MCF 10A (cell line): ENCODE measurements at places on chromosomes 4 and X.

- DNase-seq = no peak
These were observed 70.1 kb downstream of the CHM start for GRCh38 chrX:85977218-85977617.

GRCh38 chrX:15854080-15854655 lies 445 bp downstream of the AP1S2 start:
- peak; percentile 39 for DNase-seq

DNA sequence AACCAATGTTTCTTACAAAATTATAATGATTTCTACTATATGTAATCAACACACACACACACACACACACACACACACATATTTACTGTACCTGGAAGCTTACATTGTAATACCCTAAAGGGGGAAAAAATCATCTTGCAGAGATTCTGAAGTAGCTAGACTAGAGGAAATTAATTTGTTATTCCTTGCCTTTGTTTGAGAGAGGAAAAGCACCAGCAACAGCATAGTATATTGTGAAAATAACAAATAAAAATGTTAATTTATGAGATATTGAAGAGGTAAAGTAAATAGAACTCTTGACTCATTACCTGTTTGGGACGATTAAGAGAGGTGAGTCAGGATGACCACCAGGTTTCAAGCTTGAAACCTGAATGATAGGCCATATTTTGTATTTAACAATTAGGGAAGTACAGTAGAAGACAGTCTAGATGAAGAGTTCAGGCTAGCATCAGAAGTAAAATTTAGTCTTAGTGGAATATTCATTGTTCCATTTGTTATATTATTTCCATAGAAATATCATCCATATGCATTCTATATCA lies 873.4 kb upstream of the PCDH10 start:
- no peak for DNase-seq

DNA sequence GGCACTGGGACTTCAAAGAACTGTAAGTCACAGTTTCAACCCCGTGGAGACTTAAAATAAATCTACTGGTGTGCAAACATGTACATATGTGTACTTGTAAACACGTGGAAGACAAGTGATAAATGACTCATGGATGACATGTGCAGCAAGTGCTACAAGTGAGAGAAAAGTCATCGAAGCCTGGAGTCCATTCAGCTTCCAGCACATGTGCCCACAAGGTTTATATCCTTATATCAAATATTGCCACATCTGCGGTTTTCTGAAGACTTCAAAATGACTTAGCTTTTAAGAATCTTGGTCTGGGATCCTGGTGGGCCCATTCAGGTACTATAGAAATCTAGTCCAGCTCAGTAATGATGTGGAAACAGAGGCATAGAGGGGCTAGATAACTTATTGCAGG lies 33.0 kb upstream of the TTC29 start:
- peak; percentile 38 for DNase-seq

GRCh38 chrX:21812628-21813027 lies 26.8 kb upstream of the MBTPS2 start:
- no peak for DNase-seq

- DNase-seq = no peak
These were observed 144.8 kb downstream of the NWD2 start for GRCh38 chr4:37389366-37389765.

- peak; percentile 3 for DNase-seq
These were observed 182.4 kb upstream of the ARSJ start for GRCh38 chr4:114161809-114162208.

DNA sequence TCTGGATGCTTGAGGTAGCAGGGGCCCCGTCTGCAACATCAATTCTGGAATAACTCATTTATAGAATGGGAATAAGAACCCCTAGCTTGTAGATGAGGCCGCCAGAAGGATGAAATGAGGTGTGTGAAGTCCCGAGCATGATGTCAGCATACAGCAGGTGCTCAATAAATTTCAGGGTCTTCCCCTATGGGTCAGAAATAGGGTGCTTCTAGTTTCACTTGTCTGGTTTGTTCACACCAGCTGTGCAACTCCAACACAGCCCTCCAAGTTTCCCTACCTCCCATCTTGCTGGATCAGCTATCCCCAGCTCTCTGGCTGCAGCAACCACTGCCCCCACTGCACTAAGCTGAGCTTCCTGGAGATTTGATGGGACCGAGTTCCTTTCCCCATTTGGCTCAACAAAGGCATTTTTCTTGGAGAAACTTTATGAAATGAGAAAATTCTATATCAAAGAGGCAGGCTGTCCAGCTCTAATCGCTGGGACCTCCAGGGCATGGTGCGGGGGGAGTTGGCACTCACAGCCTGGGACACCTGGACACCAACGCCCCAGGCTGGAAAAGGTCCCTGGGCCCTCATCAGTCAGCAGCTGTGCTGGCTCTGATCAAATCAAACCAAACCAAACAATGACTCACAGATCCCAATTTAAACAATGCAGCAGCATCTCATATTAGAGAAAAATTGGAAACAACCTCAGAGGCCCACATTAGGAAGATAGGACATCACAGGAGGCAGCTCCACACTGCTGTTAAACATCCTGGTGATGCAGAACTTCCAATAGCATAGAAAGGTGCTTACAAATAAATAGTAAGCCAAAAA lies 13.3 kb downstream of the SLC2A9 start:
- DNase-seq = peak; percentile 70

DNA sequence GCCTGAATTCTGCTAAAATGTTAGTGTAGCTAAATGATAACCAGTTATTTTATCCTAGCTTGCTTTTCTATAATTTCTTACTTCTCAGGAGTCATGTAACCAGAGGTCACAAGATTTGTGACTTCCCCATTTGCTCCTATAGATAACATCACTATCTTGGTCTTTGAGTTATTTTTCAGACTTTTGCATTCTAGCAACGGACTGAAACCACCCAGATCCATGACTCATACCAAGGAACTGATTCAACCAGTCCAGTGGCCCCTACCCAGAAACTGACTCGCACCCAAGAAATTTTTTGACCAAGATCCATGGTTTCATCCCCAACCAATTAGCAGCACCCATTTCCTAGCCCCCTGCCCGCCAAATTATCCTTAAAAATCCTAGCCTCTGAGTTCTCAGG lies 50.0 kb downstream of the IQCM start:
- DNase-seq = peak; percentile 8

DNA sequence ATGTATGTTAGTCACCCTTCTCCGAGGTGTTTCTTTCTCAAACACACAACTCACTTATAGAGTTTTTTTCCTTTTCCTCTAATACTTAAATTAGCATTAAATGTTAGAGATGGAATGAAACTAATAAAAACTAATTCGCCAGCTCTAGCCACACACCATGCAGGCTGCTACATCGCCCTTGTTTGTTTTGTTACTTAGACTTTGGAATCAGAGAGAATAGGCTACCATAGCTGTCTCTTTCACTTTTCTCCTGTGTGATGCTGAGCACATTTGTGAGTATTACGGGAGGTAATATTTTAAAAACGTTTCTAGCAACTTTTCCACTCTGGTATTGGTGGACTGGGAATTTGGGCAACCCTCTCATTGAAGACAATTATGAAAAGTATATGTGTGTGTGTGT lies 43.5 kb downstream of the ESX1 start:
- no peak for DNase-seq

DNA sequence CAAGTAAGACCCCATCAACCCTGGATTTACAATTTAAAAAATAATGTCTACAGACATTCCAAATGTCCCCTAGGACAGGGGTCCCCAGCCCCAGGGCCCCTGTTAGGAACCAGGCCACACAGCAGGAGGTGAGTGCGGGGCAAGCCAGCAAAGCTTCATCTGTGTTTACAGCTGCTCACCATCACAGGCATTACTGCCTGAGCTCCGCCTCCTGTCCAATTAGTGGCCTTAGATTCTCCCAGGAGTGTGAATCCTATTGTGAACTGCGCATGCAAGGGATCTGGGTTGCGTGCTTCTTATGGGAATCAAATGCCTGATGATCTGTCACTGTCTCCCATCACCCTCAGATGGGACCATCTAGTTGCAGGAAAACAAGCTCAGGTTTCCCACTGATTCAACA lies 146.1 kb downstream of the ATP10D start:
- DNase-seq = no peak

GRCh38 chr4:174120446-174121295 lies 162.8 kb downstream of the FBXO8 start:
- peak; percentile 66 for DNase-seq

- DNase-seq = no peak
These were observed 5.6 kb downstream of the PAK3 start for GRCh38 chrX:111101580-111101979.

GRCh38 chr4:10656988-10657387 lies 27.6 kb downstream of the CLNK start:
- DNase-seq = no peak

DNA sequence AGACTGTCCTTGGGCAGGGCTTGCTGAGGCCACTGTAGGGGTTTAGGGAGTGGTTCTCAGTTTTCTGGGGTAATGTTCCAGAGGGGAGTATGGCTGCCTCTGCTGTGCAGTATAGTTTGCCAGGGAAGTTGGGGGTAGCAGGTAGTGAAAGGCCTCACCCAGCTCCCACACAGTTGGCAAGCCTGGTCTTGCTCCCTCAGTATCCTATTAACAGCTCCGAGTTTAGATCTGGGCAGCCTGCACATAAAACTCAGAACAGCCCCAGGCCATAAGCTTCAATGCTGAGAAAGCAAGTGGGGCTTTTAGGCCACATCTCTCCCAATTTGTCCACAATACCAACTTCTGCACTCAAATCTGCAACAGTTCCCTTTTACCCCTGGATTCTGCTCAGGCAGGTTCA lies 205.2 kb downstream of the GALNTL6 start:
- peak; percentile 52 for DNase-seq

DNA sequence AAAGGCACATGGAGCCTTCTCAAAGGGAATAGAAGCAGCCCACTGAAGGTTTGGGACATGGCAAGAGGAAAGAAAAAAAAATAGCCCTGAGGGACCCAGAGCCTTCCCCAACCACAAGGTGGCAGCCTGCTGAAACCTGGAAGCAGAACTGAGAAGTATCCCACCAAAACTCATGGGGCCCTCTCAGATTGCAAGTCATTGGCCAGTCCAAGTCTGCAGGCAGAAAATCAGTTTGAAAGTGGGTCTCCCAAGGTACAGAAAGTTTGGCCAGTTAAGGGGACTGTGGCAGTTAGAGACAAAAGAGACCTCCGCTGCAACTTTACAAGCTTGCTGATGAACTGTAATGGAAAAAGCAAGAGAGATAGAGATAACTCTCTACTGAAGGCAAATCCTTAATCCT lies 155.8 kb downstream of the ANTXR2 start:
- DNase-seq = peak; percentile 53

GRCh38 chr4:53055274-53055673 lies 193.2 kb downstream of the RASL11B start:
- DNase-seq = peak; percentile 73

- DNase-seq = no peak
These were observed 47.2 kb downstream of the AFAP1 start for GRCh38 chr4:7892212-7893019.

DNA sequence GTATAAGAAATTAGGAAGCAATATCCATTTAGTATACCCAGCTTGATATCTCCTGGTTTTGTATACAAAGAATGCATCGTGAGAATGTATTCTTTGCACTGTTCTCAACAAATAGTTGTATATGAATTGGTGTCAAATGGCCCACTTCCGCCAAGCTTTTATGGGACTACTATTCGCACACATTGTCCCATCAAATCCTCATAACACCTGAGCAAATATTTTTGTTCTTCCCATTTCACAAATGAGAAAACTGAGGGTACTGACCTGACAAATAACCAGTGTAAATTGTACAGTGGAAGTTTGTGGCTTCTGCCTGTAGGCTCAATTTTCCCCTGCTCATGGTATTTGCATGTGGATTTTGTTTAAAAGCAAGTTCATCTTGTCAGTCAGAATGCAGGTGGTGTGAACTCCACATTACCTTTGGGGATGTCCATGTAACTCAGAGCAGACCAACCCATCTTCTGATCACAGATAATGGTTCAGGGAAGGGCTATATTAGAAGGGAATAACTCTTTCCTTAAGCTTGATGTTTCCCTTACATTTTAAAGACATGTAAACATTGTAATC lies 51.5 kb upstream of the FAM241A start:
- DNase-seq = no peak

- DNase-seq = no peak
These were observed 1774.8 kb downstream of the ARAP2 start for GRCh38 chr4:34469516-34469915.

DNA sequence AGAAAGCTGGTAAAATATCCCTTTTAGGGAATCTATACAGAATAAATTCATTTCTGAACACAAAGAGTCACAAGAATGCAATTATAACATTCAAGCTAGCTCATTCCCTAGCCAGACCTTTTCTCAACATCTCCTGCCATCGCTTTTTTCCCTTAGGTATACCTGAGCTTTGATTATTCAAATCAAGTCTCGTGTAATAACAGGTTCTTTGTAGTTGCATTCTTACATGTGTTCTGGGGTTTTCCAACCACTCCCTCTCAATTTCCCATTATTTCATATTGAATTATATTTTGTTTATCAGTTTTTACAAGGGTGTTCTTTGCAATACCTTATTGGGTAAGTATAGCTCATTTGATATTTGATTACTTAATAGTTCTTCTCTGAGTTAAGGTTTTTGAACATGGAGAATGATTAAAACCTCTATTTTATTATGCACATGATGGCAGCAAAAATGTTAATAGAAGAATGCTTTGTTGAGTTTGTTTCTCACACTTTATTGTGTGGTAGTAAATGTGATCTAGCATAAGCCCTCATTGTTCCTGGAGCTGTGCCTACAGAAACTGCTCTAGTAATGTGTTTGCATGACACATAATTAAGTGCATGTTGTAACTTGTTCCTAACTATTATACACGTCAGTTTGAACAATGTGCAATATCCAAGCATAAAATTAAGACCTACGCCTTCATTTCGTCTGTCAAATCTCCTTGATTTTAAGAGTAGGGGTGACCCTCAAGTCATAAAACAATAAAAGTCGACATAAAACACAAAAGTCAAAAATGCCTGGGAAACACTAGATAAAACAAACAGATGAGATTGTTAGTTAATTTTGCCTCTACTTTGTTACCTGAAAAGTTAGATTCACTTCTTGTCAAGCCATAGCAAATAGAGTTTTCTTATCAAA lies 124.0 kb upstream of the POF1B start:
- peak; percentile 85 for DNase-seq

- no peak for DNase-seq
These were observed 102.6 kb downstream of the LHFPL1 start for GRCh38 chrX:112577146-112577545.

GRCh38 chrX:39125834-39126233 lies 324.6 kb downstream of the MID1IP1 start:
- DNase-seq = no peak

DNA sequence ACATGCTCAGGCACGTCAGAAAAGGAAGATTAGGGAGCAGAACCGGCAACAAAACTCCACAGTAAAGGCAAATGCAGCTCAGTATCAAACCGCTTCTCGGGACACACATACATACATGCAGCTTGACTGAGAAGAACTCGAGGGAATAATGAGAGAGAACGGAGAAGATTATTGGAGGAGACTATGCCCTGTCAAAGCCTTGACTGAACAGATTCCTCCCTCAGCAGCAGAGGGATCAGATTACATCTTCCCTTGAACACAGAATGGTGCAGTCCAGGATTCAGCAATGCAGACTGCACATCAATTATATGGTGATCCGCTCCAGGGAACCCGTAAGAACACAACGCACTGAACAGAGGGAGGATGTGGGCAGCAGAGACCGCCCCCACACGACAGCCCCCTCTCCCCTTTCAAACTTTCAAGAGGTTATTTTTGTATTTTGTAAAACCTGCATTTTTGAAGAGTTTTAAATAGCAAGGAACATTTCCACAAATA lies 183.2 kb downstream of the FBXW7 start:
- DNase-seq = peak; percentile 96
